ENCODE measurements at places on chromosomes 3 and 15.

DNA sequence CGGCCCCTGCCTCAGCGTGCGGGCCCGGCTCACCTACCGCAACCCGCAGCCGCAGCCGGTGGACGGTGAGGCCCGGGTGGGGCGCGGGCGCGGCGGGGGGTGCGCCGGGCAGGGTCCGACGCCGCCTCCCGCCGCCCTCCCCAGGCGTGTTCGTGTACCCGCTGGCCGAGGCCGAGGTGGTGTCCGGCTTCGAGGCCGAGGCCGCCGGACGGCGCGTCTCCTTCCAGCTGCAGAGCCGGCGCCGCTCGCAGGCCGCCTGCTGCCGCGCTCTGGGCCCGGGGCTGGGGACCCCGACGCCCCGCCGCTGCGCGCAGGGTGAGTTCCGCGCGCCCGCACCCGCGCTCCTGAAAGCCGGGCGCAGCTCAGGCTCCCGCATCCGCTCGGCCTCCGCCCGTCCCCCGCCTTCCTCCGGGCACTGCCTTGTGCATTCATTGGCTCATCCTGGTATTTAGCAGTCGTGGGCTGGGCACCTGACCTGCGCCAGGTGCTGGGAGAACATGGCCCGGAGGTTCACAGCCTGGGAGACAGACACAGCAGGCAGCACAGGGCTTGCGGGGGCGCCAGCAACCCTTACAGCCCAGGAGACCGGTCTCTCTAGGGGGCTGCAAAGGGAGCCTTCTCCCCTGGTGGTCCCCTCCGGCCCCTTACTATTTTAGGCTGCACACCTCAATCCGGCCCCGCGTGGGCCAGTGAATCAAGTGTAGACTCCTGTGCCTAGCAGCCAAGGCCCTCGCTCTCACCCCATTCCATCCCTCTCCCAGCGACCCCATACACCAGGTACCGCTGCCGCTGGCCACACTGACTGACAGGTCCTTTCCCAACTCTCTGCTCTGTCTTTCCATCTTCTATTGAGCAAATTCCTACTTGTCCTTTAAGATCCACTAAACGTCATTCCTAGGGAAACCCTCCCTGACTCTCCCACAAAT, 1.5 kb downstream of the VWA5B2 start:
- DNase-seq: no peak

GRCh38 chr3:25768851-25769250, 14.4 kb downstream of the NGLY1 start:
- DNase-seq: no peak

GRCh38 chr3:40719660-40720287, 195.0 kb downstream of the ZNF621 start:
- no peak for DNase-seq

DNA sequence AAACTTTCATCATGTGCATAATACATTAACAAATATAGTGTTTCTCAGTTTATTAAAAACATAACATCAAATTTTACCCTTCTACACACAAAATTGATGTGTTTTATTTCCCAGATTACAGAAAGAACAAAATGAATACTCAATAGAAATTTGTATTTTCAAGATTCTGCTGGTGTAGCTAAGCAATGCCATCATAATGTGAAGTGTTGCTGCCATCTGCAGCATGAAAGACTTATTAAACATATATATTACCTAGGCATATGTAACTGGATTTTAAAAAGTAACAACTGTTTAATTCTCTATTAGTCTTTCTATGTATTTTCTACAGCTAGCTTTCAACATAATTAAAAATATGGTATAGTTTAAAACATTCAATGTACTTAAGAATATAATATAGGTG, 27.5 kb downstream of the PLSCR5 start:
- no peak for DNase-seq

GRCh38 chr3:38493031-38493430, 3.1 kb upstream of the EXOG start:
- no peak for DNase-seq

- DNase-seq: no peak
These were observed 106.5 kb upstream of the PROK2 start for GRCh38 chr3:71891483-71891882.

DNA sequence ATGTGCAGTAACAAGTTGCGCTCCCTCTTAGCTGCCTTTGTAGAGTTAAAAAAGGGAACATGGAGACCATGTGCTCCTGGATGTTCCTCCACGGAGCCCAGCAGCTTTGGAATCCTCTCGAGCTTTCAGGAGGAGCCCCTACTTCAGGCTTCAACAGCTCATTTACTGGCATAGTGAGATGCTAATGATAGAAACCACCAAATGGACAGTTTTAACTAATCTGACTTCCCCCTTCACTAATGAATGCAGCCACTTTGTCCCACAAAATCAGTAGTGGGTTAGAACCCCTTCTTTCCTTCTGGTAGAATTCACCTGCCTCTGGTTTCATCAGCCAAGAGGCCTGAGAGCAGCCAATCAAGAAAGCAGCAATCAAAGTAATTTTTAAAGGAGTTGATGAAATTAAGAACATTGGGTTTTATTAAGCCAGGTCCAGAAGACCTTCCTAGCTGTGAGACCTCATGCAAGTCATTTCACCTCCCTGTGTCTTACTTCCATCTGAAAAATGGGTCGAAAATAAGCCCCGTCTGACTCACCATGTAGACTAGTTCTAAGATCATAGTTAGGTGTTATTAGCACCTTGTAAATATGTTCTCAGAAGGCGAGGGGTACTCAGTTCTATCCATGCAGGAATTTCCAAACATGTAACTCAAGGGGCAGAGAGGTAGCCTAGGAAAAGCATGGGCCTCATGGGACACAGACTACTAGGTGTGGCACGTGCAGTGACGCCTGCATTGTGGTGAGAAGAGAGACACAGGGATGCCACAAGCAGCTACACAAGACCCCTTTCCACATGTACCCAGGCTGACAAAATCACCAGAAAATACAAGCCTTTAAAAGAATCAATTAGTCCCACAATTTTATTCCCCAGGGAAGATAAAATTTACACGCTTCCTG, 179.7 kb upstream of the LPP start:
- no peak for DNase-seq

GRCh38 chr3:43587303-43587702, 34.5 kb downstream of the ANO10 start:
- no peak for DNase-seq

- no peak for DNase-seq
These were observed 4.7 kb upstream of the ITGA11 start for GRCh38 chr15:68436680-68437079.

DNA sequence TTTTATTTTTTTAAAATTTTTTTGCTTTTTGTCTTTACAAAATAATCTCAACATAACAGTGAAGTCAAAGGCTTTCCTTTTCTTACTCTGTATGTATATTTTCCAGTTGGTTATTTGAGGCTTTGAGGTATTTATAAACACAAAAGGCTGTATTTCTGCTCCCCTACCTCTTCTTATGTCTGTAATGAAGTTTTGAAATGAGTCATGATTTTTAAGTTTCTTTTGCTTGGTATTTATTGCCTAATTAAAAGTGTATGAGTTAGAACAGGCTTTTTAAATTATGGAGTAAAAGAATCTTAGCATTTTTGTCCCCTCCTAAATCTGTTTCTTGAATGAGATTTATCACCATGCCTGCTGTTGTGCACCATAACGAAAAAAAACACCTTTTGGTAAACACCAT, 66.0 kb downstream of the DCUN1D1 start:
- no peak for DNase-seq

- no peak for DNase-seq
These were observed 202.3 kb upstream of the PROK2 start for GRCh38 chr3:71987089-71987735.

GRCh38 chr3:183827809-183828537, 2.6 kb upstream of the MAP6D1 start:
- DNase-seq: no peak

- no peak for DNase-seq
These were observed 210.1 kb upstream of the ARHGEF26 start for GRCh38 chr3:153911116-153911515.

DNA sequence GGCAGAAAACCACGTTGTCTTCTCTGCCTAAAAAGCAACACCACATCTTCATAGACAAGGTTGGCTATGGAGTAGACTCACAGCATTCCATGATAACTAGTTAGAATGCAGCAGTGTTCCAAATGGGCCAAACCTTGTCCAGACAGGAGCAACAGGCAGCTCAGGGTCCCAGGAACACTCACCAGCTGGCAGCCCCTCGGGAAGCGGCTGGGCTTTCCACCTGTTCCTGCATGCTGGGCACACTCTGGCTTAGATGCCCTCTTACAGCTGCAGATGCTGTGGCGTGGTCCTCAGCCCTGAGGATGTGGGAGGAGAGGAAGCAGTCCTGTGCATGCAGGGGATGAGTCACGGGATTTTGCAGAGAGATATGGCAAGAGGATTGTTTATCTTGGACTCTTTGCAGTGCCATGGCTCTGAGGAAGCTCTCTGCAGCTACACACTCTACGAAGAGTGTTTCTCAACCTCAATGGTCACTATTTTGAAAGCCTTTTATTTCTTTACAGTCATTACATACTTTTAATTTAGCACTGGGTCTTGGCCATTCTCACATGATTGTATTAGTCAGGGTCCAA, 11.3 kb downstream of the NRROS start:
- peak; percentile 19 for DNase-seq

DNA sequence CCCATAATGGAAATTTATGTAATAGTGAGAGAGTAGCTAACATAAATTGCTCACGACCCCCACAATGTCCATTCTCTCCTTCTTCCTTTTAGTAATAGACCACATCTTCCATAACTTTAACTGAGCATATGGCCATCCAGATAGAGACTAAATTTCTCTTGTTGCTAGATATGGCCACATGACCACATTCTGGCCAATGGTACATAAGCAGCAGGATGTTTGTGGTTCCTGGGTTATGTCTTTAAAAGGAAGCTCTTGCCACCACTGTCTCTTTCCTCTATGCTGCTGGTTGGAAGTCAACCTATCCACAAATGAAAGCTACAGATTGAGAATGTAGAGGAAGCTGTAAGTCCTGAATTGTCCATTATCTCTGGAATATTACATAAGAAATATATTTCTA, 59.7 kb upstream of the NPHP3 start:
- DNase-seq: no peak

DNA sequence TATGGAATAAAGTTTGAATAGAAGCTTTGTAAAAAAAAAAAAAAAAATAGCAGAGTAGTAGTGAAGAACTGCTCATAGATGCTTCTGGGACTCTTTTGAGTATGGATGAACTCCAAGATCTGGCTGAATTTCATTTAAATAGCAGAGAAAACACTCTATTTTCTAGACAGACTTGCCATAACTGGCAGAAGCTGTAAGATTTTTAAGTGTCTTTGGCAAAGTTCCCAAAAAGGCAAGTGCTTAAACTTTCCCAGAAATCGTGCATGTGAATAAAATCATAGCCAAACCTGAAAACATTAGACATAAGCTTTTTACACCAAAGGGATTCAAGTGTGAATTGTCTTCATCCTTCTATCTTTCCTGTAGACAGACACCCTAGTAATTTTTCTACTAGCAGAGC, 110.3 kb upstream of the MITF start:
- no peak for DNase-seq

- no peak for DNase-seq
These were observed 2.0 kb downstream of the ATP10A start for GRCh38 chr15:25860885-25861866.

DNA sequence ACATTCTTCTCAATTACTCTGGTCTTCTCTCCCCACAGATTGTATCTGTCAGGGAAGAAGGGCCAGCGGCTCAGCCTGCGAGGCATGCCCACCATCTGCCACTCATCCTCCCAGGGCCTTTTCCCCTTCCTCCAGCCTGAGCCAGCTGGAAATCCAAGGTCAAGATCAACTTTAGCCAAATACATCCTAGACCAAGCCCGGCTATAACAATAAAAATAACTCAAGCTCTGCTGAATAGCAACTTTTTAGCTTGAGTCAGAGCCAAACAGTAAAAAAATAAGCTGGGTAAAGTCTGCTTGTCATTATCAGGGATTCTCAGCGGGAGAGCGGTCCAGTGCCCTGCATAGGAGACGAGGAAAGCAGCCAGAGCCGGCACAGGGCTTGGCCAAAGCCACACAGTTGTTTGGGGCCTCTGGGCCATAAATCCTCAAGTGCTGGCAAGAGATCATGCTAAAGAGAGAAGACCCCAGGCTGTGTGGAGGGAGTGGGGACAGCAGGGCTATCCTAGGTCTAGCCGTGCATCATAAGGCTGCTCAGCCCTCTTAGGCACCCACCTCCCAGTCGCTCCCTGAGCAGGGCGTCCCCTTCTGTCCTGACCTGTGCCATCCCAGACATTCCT, 76.2 kb upstream of the HERC1 start:
- DNase-seq: peak; percentile 29

- no peak for DNase-seq
These were observed 52.5 kb upstream of the ATP2C1 start for GRCh38 chr3:130841357-130841756.

- no peak for DNase-seq
These were observed 56.9 kb downstream of the ARRDC4 start for GRCh38 chr15:98017150-98017964.

DNA sequence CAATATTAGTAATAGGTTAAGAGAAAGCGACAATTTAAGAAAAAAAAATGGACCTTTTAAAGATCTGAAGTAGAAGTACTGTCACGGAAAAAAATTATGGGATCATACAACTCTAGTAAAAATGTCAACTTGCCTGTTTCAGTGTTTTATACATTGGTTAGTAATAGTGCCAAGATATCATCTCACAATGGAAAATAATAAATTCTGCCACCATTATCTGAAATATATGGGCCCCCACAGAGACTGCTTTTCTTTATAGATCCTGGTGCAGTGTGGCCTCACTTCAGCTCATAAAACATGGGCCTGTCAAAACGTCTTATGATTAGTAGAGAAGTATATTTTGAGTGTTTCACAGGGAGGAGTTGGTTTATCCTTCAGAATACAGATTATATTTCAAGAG, 266.3 kb upstream of the EPHA6 start:
- DNase-seq: no peak

GRCh38 chr15:93030430-93031102, 58.4 kb downstream of the RGMA start:
- DNase-seq: no peak

- DNase-seq: no peak
These were observed 3.1 kb downstream of the AP4E1 start for GRCh38 chr15:50911621-50912020.

DNA sequence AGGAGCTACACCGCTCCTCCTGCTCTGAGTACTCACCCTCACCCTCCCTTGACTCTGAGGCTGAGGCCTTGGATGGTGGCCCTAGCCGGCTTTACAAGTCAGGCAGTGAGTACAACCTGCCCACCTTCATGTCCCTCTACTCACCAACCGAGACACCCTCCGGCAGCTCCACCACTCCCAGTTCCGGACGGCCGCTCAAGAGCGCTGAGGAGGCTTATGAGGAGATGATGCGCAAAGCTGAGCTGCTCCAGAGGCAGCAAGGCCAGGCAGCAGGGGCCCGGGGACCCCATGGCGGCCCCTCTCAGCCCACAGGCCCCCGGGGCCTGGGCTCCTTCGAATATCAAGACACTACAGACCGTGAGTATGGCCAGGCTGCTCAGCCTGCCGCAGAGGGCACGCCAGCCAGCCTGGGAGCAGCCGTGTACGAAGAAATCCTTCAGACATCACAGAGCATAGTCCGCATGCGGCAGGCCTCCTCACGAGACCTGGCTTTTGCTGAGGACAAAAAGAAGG, 21.2 kb upstream of the APEH start:
- no peak for DNase-seq

DNA sequence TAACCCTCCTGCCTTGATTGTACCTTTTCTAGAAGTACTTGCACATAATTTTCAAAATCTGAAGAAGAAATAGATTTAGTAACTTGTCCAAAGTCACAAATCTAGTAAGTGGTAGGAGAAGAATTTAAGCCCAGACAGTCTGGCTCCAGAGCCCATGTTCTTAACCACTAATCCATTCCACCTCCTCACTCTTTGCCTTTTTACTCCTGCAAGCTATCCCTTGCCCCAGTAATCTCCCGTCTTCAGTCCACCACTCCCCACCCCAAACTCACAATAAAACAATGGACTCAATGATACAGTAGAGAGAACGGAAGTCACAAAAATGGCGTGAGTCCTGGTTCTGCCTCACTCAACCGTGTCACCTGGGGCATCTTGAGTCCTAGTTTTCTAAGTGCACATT, 48.7 kb downstream of the SETMAR start:
- no peak for DNase-seq
